NCI-H1436 (cell line): ENCODE measurements at places on chromosomes 2 and 18.

DNA sequence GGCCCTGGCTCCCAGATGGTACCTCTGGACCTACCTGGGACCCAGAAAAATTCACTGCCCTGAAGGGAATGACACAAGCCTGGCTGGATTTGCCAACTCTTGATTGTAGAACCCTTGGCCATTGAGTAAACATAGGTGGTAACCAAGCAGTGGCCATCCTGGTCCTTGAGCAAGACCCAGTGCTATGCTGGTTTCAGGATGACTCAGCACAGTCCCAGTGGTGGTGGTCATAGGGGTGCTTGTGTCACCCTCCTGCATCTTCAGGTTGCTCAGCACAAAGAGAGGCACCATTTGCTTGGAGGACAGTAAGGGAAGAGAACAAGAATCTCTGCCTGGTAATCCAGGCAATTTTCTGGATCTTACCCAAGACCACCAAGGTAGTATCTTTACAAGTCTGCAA is 52.9 kb downstream of the UPP2 start:
- DNase-seq = no peak

DNA sequence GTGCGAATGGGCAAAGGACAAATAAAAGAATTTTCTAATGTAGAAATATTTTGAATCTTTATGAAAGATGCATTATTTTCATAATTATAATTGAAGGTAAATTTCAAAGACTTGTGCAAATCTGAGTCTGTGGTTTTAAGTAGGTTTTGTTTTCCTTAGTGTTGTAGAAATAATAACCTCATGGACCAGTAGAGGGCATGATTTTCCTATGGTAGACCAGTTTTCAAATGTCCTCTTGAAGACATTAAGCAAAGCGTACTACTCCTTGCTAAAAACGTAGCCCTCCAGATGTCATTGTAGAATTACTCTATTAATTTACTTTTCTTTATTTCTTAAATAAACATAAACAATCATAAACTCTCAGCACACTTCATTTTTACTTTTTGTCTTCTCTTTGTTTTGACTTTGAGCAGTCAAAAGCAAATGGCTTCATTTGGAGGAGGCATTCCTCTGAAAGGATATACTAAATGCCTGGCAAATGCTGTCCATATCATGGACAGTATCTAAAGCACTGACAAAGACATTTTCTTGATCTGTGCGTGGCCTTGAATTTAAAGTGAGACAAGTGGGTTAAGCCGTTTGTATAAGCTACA is 85.8 kb upstream of the FAM237A start:
- DNase-seq = peak; percentile 35

DNA sequence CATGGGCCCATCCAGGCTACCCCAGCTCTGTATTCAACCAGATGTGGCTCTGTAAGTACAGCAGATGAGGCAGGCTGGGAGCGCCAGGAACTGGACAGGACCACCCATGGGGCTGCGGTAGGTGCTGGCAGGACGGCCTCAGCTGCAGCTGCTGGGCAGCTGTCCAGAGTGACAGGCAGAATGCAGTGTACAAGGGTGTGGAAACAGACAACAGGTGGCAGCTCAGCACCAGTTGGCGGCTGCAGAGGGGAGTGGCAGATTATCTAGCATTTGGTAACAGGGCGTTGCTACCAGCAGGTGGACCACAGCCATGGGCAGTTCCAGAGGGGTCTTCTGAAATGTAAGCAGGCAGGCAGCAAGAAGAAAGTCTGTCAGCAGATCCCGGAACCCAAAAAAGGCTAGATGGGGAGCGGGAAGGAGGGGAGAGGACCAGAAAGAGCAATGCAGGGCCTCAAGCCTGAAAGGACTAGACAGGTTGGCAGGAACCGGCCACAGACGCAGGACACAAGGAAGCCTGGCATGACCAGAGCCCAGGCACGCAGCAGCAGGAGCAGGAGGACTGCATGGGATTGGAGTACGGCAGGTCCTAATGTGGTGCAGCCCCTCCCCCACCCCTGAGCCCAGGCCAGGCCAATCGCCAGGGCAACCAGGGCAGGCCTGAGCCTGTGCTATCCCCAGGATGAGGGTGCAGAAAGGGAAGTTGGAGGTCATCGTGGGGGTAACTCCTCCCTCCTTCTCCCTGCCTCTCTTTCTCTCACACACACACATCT is 24.7 kb downstream of the PKDCC start:
- no peak for DNase-seq

DNA sequence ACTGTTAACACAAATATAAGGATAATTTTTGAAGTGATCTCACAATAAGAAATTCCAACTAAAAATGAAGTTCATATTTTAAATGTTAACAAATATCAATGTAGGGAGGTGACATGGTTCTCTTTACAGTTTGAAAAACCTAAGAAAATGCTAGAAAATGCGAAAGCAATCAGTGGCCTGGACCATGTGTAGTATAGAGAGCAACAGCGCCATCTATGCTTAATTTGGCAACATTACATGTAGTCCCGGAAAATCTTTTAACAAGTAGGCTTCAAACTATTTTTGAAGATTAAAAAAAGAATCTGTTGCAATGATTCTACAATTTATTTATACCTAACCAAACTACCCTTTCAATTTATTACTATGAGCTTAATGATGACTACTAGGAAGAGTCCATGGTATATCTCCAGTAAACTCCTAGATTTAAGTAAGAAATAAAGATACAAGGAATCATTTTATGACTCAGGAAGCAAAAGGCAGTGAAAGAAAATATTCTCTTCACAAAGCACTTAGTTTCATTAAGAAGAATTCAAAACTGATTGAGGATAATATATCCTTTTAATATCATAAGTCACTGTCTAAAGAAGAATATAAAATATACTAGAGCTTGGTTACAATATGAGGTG is 33.3 kb downstream of the NDUFA10 start:
- peak; percentile 25 for DNase-seq

DNA sequence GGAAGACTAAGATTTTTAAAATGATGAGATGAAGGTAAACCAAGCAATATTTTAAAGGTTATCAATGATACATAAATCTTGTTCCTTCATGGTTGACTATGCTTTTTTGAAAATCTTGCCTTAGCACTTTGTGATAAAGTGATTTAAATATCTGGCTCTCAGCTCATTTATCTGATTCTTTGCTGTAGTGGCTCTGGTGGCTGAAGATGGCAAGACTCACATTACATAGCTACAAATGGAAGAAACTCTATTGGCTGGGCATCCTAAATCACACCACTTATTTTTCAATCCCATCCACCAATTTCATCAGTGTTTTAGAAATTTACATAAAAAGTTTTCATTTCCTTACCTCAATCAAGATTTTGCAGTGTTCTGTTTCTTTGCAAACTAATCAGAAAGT is 16.6 kb upstream of the APCDD1 start:
- DNase-seq = no peak

- DNase-seq = no peak
These were observed 42.4 kb downstream of the RBBP8 start for GRCh38 chr18:22975508-22975907.
